ENCODE measurements at places on chromosomes 3 and 15. TPM values are rescaled to one million over a fixed set of nuclear protein-coding genes. Genes with fewer than 3 reads are reported as not detected.

TNIK gene
- 0.78 TPM for total RNA-seq

OR5K2 gene
- not detected for total RNA-seq

GAP43 gene
- not detected for total RNA-seq

TERB2 gene
- total RNA-seq, result not detected

CPN2 gene
- not detected for total RNA-seq

NR2E3 gene
- not detected for total RNA-seq

TNFSF10 gene
- 37.7 TPM for total RNA-seq

CYP8B1 gene
- total RNA-seq, result not detected

SELENOT gene
- total RNA-seq, result 96.8 TPM

DUOXA2 gene
- not detected for total RNA-seq

RETNLB gene
- not detected for total RNA-seq

A4GNT gene
- not detected for total RNA-seq

NUDT16 gene
- 7.2 TPM for total RNA-seq

CFAP92 gene
- 0.19 TPM for total RNA-seq

FBXO45 gene
- total RNA-seq, result 7.2 TPM

PIERCE2 gene
- total RNA-seq, result 0.51 TPM

MYL3 gene
- not detected for total RNA-seq

BCHE gene
- 0.92 TPM for total RNA-seq

KCNMB3 gene
- 0.35 TPM for total RNA-seq

SLC22A14 gene
- not detected for total RNA-seq

ATP2B2 gene
- not detected for total RNA-seq

SI gene
- total RNA-seq, result not detected

SOX2 gene
- total RNA-seq, result 24.8 TPM

IQCH gene
- 2.6 TPM for total RNA-seq

PIF1 gene
- 9.5 TPM for total RNA-seq

SCN5A gene
- total RNA-seq, result not detected

CCR2 gene
- not detected for total RNA-seq

NUP210 gene
- 0.21 TPM for total RNA-seq

FRMD5 gene
- 2.9 TPM for total RNA-seq

ALDH1A3 gene
- 494 TPM for total RNA-seq

ITIH1 gene
- not detected for total RNA-seq

SLC12A1 gene
- not detected for total RNA-seq

RPS17 gene
- 4,635 TPM for total RNA-seq

TTC21A gene
- total RNA-seq, result 0.71 TPM

FAM227B gene
- 1.6 TPM for total RNA-seq

PRR20G gene
- total RNA-seq, result not detected

WDR76 gene
- 15.5 TPM for total RNA-seq

SH3GL3 gene
- 1.7 TPM for total RNA-seq

RPP25 gene
- 5.7 TPM for total RNA-seq

BLM gene
- 8.9 TPM for total RNA-seq

RGMA gene
- 6.6 TPM for total RNA-seq

DNAH12 gene
- total RNA-seq, result not detected

PTPRG gene
- total RNA-seq, result 14.4 TPM

SAXO2 gene
- 0.49 TPM for total RNA-seq

STARD5 gene
- total RNA-seq, result 4.1 TPM

RSRC1 gene
- total RNA-seq, result 20.8 TPM

DCUN1D1 gene
- total RNA-seq, result 17.5 TPM

APBA2 gene
- 15.9 TPM for total RNA-seq

CPLX3 gene
- not detected for total RNA-seq

MINAR1 gene
- 0.14 TPM for total RNA-seq

All from airway epithelial cell (primary cell).